Choroid plexus epithelial cell (primary cell): ENCODE measurements at places on chromosomes 6 and 20.

DNA sequence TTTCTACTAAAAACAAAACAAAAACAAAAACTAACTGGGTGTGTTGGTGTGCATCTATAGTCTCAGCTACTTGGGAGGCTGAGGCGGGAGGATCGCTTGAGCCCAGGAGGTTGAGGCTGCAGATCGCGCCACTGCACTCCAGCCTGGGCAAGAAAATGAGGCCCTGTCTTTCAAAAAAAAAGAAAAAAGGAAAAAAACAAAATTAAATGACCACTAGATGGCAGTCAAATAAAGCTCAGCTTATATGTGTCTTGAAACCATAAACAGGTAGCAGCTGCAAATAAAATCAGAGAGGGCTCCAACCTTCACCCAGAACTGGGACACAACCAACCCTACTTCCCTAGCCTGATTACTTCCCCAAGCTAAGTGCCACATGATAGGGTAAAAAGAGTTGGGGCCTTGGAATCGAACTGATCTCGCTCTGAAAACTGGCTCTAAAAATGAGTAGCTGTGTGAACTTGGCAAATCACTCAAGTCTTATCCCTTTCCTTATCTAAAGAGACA lies 67.1 kb upstream of the ADGRF4 start:
- DNase-seq: peak; percentile 67

GRCh38 chr6:134079406-134079921 lies 27.0 kb upstream of the SLC2A12 start:
- DNase-seq: no peak

DNA sequence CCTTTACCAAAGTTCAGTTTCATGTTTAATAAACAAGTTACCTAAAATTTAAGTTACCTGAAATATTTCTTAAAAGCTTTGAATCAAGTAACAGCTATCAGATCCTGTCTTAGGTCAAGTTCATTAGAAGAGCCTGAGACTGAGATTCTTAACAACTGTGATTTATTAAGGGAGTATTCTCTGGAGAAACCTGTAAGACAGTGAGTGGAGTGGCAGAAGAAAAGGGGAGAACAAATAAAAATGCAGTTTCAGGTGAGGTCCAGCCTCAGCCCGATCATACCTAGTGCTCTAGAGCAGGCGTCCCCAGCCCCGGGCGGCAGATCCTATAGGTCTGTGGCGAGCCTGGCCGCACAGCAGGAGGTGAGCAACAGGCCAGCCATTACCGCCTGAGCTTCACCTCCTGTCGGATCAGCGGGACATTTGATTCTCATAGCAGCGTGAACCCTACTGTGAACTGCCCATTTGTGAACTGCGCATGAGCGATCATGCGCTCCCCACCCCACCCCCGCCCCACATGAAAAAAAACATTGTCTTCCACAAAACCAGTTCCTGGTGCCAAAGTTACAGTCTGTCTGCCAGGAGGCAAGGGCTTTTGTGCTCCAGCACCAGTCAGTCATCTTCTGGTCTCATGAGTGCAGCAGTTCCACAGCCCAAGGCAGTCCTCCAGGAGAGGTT lies 59.2 kb upstream of the ADGRB3 start:
- DNase-seq: peak; percentile 34

GRCh38 chr6:136016228-136017225 lies 165.0 kb downstream of the PDE7B start:
- peak; percentile 80 for DNase-seq

GRCh38 chr20:56412473-56412790 lies 372 bp downstream of the CASS4 start:
- DNase-seq: no peak

GRCh38 chr6:107124934-107125348 lies 9.6 kb upstream of the BEND3 start:
- peak; percentile 16 for DNase-seq

DNA sequence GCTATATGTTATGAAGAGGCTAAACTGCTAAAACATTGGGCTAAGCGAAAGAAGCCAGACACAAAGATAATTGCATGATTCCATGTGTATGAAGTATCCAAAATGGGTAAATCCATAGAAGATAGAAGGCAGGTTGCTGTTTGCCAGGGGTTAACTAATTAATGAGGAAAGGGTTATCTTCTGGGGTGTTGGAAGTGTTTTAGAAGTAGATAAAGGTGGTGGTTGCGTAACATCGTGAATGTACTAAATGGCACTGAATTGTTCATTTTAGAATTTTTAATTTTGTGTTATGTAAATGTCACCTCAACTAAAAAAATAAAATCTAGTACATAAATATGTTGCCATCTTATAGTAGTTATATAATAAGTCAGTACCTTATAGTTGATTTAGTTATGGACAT lies 104.4 kb upstream of the ADGRF4 start:
- DNase-seq: no peak

DNA sequence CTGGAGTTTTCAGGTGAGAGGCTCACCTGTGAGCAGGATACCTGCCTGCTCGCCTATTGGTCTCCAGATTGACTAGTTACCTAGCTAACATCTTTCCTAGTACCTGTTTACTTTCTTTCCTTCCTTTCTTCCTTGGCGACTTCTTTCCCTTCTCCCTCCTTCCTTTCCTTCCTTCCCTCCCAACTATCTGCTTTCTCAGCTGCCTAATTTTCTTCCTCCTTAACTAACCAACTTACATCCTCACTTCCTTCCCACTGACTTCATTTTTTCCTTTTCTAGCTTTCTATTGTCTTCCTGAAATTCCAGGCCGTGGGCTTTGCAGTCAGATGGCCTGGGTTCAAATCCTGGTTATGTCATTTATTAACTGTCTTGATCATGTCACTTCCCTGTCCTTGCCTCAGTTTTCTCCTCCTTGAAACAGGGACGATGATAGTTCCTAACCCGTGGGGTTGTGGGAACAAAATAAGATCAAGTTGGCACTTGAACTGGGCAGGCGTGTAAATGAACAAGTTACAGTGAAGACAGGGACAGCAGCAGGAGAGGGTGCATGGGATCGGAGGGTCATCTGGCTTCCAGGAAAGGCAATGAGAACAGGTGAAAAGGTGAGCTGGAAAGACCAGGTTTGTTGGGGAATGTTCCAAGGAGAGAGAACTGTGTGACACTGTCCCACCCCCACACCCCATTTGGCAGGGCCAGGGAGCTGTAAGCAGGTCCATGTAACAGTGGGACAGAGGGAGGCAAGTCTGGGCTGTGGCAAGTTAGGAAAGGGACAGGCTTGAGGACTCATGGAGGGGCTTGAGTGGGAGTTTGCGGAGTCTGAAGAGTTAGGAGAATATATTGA lies 540 bp downstream of the SGK2 start:
- no peak for DNase-seq
